ENCODE measurements at places on chromosomes 12 and 14.

DNA sequence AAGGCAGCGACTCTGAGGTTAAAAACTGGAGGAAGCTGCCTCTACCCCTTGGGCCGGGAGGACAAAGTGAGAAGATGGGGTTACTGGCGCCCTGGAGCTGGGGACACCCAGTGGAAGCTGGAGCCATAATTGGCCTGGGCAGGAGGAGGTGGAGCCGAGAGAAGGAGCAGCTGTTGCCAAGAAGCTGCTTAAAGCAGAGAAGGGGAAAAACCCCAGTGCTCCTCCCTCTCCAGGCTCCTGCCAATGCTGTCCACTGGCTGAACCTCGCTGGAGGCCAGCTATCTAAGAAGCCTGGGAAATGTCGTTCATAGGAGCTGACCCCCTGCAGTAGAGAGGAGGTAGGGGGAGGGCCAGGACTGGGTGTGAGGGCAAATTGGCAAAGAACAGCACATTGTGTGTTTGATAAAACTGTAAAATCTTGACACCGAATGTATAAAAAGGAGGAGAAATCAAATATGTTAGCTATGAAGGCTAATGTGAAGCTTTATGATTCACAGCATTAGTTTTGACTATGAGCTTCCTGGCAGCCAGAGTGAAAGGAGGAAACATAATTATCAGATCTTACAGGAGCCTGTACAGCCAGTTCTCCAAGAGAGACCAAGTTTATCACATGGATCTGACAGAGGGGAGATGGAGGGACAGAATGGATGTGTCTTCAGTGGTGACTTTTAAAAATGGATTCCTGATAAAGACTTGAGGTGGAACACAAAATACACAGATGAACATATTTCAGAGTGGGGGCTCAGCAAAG is 9.5 kb downstream of the HHIPL1 start:
- no peak for DNase-seq

GRCh38 chr12:94725375-94726168 is 75.2 kb upstream of the TMCC3 start:
- DNase-seq, result no peak

DNA sequence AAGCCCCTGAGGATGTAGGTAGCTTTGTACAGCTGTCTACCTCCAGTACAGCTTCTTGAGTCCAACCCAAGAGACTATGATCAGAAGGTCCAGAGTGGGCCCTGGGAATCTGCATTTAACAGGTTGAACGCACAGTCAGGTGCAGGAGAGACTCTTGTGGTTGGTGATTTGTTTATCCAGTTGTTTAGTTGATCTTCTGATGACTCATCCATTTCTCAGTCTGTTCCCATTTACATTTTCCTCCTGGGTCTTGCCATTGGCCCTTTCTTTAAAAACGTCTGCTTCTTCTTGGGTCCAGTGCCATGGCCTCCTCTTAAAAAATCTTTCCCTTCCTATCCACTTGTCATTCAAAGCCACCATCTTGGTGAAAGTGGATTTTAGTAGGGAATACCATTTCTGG is 734.2 kb downstream of the MED13L start:
- DNase-seq, result no peak

GRCh38 chr12:117342682-117343081 is 18.7 kb downstream of the NOS1 start:
- DNase-seq, result no peak

GRCh38 chr14:46344327-46344937 is 307.1 kb downstream of the RPL10L start:
- DNase-seq, result no peak

DNA sequence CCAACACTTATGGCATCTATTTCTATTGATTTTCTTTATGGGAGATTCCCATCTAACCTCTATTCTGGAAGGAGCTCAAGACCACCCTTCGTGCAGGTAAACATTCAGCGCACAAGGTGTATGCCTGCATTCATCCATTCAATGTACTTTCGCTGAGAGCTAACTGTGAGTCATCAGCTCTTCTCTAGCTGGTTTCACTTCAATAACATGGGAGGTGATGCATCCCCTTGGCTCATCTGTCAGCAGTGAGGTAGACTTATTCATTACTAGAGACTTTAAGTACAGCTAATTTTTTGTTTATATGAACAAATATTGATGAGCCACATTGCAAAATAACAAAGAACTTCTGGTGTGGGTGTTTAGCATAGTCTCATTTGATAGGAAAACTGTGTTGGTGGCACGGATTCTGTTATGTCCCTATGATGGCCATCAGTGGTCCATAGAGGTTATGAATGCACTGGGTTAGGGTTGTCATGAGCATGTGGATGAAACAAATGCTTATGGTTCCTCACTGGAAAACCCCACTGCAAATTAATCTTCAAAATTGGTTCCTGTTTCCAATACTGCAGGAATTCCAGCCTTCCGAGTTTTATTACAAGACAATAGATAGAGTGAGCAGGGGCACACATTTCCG is 1151.0 kb downstream of the BCL11B start:
- no peak for DNase-seq

- DNase-seq, result no peak
Measured at GRCh38 chr12:102061096-102061559, 663 bp downstream of the WASHC3 start.

GRCh38 chr12:79895804-79896203 is 39.1 kb downstream of the PPP1R12A start:
- no peak for DNase-seq

DNA sequence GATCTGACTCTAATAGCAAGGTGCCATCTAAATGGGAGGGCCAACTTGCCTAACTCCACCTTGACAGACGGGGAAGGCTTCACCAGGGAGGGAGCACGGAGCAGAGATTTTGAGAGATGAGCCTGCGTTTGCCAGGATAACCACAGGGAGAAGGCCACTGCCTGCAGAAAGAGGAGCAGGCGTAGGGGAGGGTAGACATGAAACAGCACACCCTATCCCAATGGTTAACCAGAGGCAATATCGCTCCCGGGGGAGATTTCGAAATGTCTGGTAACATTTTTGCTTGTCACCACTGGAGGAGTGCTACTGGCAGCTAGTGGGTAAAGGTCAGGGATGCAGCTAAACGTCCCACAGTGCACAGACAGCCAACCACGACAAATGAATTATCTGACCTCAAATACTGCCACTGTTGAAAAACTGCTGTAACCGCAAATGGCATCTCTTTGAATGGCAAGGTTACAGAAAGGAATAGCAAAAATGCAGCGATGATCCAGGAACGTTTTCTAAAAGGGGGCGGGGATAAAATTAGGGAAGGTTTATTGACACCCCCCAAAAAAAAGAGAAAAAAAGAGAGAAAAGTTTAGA is 126.0 kb upstream of the ATF7IP start:
- no peak for DNase-seq

- DNase-seq, result no peak
Measured at GRCh38 chr14:96178461-96179321, 25.9 kb upstream of the BDKRB2 start.

GRCh38 chr12:52529417-52529816 is 9.2 kb upstream of the KRT5 start:
- DNase-seq, result no peak

- peak; percentile 19 for DNase-seq
Measured at GRCh38 chr14:68685419-68686204, 107.3 kb downstream of the ZFP36L1 start.

- no peak for DNase-seq
Measured at GRCh38 chr12:91017043-91017442, 12.3 kb upstream of the EPYC start.

DNA sequence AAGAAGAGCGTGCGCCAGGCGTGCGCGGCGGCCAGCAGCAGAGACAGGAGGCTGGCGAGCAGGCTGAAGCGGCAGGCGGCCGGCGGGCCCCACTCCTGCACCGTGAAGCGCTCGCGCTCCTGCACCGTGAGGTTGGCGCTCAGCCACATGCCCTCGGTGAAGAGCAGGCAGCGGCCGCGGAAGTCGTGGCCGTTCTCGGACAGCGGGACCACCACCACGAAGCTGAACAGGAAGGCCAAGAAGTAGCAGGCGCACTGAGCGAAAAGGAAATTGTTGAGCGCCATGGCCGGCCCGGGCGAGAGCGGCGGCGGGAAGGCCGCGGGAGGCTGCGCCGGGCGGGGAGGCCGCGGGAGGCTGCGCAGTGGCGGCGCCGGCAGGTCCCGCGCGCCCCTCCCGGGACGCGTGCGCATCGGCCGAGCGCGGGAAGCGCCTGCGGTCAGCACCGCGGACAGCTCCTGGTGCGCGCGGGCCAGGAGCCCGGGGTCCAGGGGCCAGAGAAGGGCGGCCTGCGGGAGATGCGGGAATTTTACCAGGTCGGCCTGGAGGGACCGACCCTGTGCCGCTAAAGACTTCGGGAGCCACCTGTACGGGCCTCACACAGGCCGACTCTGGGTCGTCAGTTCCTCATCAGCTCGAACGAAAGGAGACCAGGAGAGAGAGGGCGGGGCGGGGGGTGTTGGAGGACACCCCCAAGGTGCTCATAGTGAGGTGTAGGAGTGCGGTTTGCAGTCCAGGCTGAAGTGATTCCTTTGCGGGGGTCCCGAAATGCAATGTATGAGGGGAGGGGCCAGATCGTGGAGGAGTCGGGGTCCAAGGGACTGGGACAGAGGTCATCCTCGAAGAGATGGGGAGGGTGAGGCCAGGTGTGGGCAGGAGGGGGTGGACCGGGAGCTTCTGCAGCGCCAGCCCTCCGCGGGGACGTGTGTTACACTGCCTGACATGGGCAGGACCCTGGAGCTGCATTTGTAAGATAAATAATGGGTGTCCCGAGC is at the start of gene TMEM179:
Gene TMEM179, minus strand, starts transcription at position 315 of the 992 bp plus-strand sequence. Its CDS starts 31 bp downstream, at position 284.
- DNase-seq, result no peak

Measured in activated naive CD4-positive, alpha-beta T cell (primary cell).